Cardiac fibroblast (primary cell): ENCODE measurements at places on chromosomes 2 and 18.

- DNase-seq: no peak
Measured at GRCh38 chr2:6506361-6506794, 359.3 kb downstream of the CMPK2 start.

DNA sequence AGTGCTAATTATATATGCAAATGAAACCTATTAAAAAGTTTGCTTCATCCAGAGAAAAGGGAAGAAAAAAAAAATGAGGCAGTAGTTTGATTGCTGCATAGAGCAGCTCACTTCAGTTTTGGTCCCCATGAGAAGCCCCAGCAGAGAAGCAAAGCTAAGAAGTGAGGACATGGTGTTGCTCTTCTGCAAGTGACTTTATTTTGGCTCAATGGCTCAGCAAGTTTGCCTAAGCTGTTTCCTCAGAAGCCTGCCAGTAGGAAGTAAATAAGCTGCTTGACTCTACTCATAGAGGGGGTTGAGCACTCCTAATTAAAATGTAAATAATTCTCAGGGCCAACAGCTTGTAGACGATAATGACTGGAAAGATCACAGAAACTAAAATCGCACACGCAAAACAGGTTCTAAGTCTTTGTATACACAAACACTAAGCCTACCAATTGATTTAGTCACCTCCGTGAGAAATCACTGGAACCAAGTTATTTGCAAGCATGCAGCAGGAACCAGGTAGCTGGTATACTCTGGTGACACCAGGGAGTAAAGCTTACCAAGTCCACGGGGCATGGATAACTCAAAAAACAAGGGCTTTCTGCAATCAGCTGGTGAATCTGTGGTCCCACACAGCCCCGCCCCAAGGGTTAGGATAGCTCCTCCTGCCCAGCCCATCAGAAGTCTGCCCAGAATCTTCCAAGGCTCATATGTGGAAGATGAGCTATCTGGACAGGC, 39.7 kb upstream of the NABP1 start:
- DNase-seq: no peak

DNA sequence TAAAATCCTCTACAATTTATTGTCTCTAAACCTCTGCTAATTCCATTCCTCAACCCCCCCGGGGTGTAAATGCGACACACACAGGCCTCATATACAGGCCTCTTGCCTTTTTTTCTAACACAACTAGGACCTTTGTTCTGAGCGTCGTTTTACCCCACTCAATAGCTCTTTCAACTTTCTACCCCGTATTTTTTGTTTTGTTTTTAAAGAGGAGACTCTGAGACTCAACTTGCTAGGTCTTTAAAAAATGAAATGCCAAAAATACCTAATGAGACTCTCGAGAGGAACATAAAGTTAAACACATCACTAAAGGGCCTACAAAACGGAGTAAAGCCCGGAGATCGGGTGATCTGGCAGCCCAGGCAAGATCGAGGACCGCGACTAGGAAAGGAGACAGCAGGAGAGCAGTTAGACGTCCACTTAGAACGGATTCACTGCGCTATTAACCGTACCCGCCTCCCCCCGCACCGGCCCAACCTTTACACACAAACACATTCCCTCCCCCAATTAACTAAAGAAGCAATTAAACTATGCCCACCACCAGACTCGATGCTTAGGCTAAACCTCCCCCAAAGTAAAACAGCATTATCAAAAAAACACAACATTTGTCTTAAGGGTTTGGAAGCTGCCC, 1.7 kb downstream of the TRIP12 start:
- DNase-seq: peak; percentile 32

- no peak for DNase-seq
Measured at GRCh38 chr2:207984765-207985480, 40.4 kb downstream of the PLEKHM3 start.

DNA sequence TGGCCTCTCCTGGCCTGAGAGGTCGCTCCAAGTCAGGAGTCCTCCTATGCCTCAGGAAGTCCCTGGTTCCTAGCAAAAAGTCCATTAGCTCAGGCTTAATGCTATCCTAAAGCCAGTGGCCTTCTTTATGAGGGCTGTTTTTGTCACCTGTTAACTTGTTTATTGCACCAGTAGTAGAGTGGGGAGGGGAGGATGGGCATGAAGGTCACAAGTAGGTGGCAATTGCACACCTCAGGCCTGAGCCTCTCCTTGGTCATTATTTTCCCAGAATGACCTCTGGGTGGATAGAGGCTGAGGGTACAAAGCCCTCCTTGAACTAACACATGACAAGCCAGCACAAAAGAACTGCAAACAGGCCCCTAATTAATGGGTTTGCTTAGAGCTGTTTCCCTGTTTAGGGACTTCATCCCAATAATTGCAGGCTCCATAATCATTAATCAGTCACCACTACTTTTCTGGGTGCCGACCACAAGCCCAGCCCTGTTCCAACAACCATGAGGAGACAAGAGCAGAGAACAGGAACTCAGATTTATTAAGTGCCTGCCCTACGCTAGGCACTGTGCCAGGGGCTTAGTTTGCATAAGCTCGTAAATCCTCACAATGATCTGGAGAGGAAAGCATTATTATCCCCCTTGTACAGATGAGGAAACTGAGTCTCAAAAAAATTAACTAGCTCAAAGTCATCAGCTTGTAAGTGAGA, 123.0 kb upstream of the PKDCC start:
- no peak for DNase-seq

- DNase-seq: peak; percentile 96
Measured at GRCh38 chr2:227655454-227655853, 11.2 kb upstream of the SCYGR5 start.

DNA sequence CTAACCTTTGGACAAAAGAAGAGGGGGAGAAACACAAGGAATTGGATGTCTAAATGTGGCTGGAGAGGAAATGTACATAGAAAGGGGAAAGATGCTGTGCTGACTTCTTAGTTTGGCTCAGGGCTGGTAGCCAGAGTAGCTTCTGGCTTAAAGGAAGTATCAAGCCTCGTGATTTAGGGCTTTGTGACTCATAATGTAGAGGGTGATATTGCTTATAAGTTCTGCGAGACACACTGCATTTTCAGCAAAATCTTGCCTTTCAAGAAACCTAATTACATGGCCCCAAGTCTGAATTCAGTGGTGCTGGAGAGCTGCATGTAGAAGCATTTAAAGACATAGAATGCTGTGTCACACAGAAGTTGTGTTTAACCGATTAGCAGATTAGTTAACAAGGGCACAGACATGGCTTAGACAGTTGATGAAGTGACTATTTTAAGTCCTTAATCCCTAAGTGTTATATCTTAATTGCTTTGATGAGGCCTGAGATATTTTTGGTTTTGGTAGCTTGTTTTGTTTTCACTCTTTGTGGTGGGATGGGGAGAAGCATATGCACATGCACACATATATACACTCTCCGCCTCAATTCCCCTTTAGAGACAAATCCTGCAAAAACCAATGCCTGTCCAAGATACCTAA, 66.4 kb downstream of the EPAS1 start:
- DNase-seq: peak; percentile 82

DNA sequence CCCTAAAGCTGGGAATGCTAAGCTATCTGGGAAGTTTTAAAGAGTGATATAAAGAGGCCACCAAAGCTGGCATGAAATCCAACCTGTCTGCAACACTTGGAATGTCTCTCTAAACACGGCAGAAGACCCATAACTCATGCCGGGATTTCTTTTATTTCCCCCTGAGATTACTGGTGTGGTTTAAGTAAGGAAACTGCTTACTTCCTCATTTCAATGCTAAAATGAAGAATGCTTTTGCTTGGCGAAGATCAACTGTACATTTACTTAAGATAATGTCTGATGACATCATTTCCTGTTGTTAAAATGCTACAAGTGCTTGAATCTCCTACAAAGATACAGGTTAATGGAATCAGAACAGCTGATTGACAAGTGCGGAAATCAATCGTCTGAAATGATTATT, 353.8 kb upstream of the SALL3 start:
- no peak for DNase-seq

DNA sequence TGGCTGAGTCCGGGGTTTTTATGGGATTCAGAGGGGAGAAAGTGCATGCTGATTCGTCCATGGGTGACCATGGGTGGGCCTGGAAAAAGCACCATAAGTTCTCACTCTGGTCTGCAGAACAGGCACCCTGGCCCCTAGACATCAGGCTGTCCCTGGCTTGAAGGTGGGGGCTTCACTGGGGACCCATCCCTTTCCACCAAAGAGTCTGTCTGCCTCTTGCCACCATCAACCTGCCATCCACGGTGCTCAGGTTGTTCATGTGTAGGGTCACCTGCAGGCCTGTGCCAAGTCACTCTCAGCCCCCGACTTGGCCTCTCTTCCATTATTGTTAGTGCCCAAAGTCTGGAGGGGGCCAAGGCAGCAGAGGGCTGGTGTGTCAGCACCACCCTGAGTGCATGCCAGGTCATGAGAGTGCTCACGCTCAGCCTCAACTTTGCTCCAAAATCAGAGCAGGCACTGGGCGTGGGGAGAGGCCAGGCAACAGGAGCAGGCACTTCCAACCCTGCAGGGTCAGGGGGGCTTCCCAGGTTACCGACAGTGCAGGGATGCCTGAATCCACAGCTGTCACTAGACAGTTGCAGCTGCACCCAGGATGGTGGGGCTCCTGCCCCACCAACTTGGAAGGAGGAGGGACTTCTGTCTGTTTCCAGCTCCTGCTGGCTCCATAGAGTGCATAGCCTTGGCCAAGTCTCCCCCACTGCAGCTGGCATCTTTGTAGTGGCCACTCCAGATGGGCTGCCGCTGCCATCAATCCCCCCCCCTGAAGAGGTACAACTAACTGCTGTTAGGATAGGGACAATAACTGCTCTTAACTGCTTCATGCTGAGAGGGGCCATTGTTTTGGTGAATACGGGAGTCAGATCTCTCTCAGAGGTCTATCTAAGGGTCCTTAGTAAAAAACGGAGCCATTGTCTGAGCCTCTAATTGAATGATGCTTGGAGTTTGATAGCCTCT, 209.3 kb downstream of the AKAIN1 start:
- no peak for DNase-seq
